NCI-H2227 treated with DMSO at 0.1 percent for 48 hours (cell line): ENCODE measurements at places on chromosomes 13 and 19.

- no peak for DNase-seq
Measured at GRCh38 chr13:53490752-53491151, 462.1 kb downstream of the OLFM4 start.

DNA sequence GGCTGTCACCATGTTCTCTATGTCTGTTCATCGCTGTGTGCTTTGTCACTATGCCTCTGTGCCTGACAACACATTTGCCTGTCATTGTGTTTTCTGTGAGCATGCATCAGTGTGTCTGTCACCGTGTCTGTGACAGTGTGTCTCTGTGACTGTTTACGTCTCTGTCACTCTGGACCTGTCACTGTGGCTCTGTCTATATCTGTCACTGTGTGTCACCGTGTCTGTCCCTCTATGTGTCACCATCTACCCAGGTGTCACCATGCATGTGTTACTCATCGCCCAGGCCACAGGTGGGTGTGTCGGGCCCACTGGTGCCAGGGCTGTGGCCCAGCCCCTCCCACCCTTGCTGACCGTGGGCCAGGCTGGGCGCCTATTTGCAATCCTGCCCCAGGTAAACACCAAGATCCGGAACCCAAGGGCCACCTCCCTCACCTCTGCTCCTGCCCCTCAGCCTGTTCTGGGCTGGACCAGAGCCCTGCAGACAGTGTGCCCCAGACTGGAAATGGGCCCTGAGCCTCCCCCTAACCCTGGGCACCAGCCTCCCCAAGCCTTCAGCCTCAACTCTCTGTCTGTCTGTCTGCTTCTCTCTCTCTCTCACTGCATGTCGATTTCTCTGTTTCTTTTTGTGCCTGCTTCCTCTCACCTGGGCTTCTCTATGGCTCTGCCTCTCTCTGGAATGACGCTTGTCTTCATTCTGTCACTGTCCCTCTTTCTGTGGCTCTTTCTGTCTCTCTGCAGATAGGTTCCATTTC is 7.7 kb downstream of the IRF2BP1 start:
- DNase-seq: no peak

DNA sequence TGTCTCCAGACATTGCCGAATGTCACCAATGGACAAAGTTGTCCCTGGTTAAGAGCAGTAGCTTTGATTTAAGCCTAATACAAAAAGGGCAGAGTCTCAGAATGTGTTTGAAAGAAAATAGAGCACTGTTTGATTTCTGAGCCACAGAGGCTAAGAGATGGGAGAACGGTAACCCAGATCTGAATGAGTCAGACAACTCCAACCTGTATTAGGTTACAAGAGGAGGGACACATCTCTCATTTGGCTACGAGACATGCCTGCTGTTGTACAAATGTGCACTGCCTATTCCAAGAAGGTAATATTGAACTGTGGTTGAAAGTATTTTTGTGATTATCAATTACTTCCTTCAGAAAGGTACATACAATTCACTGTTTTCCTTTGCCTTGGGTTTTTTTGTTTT is 4.9 kb upstream of the HSPH1 start:
- DNase-seq: no peak

GRCh38 chr19:41847351-41848105 is 2.7 kb downstream of the DMRTC2 start:
- no peak for DNase-seq

- no peak for DNase-seq
Measured at GRCh38 chr19:17025361-17025760, 1.2 kb downstream of the CPAMD8 start.

- no peak for DNase-seq
Measured at GRCh38 chr13:30191491-30192100, 115.8 kb downstream of the KATNAL1 start.

GRCh38 chr19:47374876-47375693 is 26.0 kb downstream of the DHX34 start:
- no peak for DNase-seq

DNA sequence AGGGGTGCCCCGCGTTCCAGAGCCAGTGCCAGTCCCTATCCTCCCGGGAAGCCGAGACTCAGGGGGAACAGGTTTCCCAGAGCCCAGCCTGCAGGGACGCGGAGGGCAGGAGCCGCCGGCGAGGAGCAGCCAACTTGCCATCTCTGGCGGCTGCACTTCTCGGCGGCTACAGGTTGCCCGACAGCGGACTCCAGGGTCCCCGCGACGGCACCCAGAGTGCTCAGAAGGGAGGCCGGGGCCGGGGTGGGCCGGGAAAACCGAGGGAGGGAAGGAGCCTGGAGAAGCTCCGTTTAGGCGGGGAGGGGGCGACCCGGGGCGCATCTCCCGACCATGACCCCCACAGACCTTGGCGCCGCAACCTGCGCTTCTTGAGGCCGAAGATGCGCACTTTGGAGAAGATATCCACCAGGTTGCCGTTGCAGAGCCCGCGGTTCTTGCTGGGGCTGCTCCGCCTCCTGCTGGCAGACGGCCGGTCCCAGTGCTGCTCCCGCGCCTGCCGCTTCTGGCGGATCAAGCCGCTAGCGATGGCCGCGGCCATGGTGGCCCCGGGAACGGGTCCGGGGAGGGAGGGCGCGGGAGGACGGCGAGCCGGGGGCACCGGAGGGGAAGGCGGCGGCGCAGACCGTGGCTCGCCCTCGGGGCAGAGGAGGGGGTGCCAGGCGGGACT is 463.8 kb downstream of the ITGBL1 start:
- DNase-seq: no peak

GRCh38 chr19:2274931-2275535 is 6.9 kb downstream of the PEAK3 start:
- no peak for DNase-seq

DNA sequence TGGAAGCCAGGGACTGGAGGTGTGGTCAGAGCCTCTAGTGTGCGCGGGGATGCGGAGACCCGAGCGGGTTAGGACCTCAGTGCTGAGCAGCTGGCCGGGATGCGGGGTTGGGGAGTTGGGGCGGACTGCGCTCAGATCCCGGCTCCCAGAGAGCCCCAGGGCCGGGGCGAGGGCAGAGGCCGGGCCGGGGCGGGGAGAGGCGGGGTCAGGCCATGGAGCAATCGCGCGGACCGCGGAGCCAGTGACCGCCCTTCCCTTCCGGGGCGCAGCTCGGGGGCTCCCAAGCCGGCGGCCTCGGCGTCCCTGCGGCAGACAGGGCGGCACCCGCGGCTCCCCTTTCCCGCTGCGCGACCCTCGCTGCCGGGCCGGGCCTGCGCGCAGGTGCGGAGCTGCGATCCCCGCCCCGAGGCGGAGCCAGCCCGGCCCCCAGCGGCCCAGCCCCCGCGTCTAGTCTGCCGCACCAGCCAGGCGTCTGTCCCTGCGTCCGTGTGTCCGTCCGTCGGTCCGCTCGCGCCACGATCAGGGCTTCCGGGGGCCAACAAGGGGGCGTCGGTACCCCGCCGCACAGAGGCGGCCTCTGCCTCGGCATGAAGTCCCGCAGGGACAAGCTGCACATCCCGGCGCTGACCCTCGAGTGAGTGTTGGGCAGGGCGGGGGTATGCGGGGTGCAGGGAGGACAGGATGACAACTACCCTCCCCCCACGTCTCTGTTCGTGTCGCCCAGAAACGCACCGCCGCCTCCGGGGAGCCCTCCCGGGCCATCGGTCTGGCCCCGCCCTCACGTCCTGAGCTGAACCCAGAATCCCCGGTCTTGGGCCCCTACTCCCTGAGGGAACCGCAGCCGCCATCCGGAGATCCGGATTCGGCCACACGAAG is 12.4 kb downstream of the MAST3 start:
- DNase-seq: no peak

DNA sequence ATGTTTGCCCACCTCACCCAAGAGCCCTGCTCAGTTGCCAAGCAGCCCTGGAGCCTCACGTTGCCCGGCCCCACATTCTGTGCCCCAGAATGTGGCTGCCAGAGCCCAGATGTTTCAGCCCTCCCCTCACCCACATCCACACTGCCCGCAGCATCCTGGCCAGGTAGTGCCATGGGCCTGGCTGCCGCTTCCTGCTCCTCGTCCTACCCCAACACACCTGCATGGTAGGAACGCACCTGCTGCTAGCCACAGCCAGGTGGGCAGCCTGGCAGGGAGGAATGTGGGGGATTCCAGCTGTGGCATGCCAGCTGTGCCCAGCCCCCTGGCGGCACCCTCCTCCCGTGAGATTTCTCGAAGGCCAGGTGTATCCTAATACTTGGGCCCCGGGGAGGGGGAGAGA is 7.5 kb upstream of the NFIX start:
- no peak for DNase-seq

DNA sequence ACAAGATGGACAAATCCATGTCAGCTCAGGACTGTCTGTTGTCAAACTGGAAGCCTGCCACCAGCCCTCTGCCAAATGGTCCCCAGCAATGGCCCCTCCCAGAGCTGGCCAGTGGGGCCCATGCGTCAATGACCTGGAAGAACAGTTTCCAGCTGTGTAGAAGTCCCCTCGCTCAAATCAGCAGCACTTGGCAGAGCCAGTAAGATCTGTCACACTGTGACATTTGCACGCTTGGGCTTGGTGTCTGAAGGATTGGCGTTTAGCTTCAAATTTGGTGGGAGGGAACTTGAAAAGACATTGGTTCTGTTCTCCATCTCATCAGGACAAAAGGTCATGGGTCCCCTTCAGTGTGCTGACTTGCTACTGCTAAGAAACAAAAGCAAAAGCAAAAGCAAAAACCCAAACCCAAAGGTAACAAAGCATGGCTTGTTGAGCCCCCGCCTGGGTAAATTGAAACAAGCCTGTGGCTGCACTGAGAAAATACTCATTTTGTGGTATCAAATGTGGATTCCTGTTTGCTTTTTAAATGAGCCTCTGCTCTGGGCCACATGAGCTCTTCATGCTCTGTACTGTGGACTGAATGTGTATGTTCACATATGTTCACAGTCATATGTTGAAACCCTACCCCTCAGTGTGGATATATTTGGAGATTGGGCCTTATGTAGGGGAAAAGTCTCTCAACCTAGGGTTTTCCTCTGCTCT is 253.6 kb upstream of the MAB21L1 start:
- DNase-seq: no peak

GRCh38 chr13:79742923-79743322 is 262.0 kb downstream of the NDFIP2 start:
- DNase-seq: no peak

DNA sequence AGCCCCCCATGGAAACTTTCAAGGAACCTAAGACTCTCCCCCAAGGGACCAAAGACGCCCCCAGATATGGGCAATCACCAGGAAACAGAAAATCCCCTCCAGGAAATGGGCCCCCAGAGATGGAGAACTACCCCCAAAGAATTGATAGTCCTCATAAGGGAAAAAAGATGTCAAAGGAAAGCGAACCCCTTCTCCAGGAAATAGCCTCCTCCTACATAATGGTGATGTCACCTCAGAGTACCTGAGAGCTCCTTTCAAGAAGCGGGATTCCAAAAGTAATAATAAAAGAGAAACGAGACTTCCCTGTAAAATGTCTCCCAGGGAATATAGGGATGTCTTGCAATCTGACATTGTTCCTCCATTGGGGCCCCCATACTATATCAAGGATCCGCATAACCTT is 1.1 kb downstream of the CDKN2D start:
- DNase-seq: no peak

DNA sequence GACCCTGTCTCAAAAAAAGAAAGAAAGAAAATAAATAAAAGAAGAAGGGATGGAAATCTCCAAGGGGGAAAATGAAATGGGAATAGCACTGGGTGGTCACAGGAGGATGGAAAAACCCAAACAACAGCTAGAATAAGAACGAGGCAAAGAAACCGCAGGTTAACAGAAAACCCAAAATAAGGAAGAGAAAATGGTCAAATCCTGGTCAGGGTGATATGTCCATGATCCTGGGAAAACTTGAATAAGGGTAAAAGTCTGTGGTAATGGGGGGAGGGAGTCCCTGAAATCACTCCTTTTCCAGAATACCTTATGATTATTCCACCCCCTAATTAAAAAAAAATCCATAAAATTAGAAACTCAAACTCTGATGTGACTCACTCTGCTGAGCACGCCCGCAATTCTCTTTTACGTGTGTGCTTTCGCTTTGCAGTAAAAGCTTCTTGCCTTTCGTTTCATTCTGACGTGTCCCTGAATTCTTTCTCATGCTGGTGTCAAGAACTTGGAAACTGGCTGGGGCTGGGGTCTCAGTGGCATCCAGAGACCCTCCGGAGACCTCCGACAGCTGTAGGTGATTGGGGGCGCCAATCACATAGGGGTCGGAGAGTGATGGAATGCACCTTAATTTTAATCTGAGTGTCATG is 4.3 kb upstream of the NAXD start:
- DNase-seq: no peak

DNA sequence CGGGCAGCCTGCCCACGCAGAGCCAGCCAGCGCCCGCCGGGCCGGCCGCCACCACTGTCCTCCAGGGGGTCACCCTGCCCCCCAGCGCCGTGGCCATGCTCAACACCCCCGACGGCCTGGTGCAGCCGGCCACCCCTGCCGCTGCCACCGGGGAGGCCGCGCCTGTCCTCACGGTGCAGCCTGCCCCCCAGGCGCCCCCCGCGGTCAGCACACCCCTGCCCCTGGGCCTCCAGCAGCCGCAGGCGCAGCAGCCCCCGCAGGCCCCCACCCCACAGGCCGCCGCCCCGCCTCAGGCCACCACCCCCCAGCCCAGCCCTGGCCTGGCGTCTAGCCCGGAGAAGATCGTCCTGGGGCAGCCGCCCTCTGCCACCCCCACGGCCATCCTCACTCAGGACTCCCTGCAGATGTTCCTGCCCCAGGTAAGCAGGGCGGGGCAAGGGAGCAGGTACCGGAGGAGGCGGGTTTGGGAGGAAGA is 32.3 kb upstream of the EHD2 start:
- DNase-seq: no peak

GRCh38 chr19:341386-342127 is 3.0 kb downstream of the MIER2 start:
- no peak for DNase-seq
